ENCODE measurements at places on chromosomes 3 and 15. TPM values are rescaled to one million over a fixed set of nuclear protein-coding genes. Genes with fewer than 3 reads are reported as not detected.

GRCh38 chr15:34514251-34514670, 69.2 kb downstream of the GOLGA8B start:
- H3K36me3 ChIP-seq: peaks cover 5% of the 10 kb centered on the region
- peaks cover 12% of the 10 kb centered on the region for H3K27me3 ChIP-seq
- H3K27ac ChIP-seq: no peak overlapping the region
- peak overlapping the region; percentile 79 for H3K4me3 ChIP-seq
- H3K4me1 ChIP-seq: peaks cover 20% of the 10 kb centered on the region
- DNase-seq: peak; percentile 39

GRCh38 chr3:160003520-160004128, 15.0 kb downstream of the IL12A start:
- H3K4me3 ChIP-seq: no peak overlapping the region
- no peak overlapping the region for H3K27ac ChIP-seq
- peaks cover 2% of the 10 kb centered on the region for H3K27me3 ChIP-seq

The SOX2 gene
- total RNA-seq: 23.5 TPM

- no peak overlapping the region for H3K27ac ChIP-seq
- H3K36me3 ChIP-seq: no peaks in the 10 kb centered on the region
- H3K27me3 ChIP-seq: peaks cover 2% of the 10 kb centered on the region
- peaks cover 5% of the 10 kb centered on the region for H3K4me1 ChIP-seq
- H3K4me3 ChIP-seq: no peak overlapping the region
- no peak for DNase-seq
These were observed 104.4 kb upstream of the UBE3A start for GRCh38 chr15:25543196-25543595.

The NDUFAF3 gene
- total RNA-seq: 50.6 TPM

DNA sequence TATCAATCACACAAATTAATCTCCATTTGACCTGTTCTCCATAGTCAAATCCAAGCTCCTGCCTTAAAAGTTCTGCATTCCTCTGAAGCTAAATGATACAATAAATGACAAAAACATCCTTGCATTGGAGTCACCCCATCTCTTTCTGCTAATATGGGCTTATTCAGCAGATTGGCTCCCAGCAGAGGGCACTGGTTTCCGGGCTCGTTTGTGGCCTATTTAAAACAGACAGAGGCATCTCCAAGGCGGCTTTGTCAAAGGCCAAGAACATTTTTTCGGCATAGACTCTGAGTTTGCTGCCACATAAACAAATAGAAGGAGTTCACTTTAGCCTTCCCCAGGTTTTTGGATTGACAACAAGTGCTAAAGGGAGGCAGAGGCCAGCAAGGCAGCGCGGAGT, 204.4 kb upstream of the RASGRP1 start:
- no peaks in the 10 kb centered on the region for H3K27me3 ChIP-seq
- DNase-seq: peak; percentile 37
- no peaks in the 10 kb centered on the region for H3K36me3 ChIP-seq
- no peaks in the 10 kb centered on the region for H3K4me1 ChIP-seq
- no peak overlapping the region for H3K27ac ChIP-seq
- no peak overlapping the region for H3K4me3 ChIP-seq

DNA sequence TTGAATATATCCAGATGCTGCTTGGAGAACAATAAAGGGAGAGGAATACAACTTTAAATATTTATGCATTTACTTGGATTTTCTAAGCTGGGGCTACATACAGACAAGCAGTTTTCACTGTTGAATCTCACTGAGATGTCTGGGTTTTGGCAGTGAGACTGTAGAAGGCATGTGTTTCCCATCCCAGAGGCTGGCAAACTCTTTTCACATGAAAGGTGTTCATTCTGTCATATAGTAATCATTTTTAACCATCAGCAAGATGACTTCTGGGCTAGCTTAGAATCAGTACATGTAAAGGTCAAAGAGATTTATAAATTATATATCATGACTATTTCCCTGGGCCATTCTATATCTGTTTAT, 218.7 kb upstream of the SGO1 start:
- H3K27ac ChIP-seq: no peak overlapping the region
- H3K4me1 ChIP-seq: peaks cover 14% of the 10 kb centered on the region
- no peak overlapping the region for H3K4me3 ChIP-seq
- no peaks in the 10 kb centered on the region for H3K27me3 ChIP-seq
- DNase-seq: no peak

The IGSF11 gene
- 8.2 TPM for total RNA-seq

- H3K4me1 ChIP-seq: no peaks in the 10 kb centered on the region
- no peak overlapping the region for H3K27ac ChIP-seq
- no peak overlapping the region for H3K4me3 ChIP-seq
- peaks cover 22% of the 10 kb centered on the region for H3K27me3 ChIP-seq
- no peak for DNase-seq
These were observed 7.7 kb downstream of the DUOXA2 start for GRCh38 chr15:45121706-45122417.

The UTS2B gene
- not detected for total RNA-seq

The GP9 gene
- total RNA-seq: not detected

The KAT2B gene
- 13.6 TPM for total RNA-seq

The IL17RE gene
- 3.9 TPM for total RNA-seq

The RLBP1 gene
- not detected for total RNA-seq

- no peaks in the 10 kb centered on the region for H3K36me3 ChIP-seq
- DNase-seq: no peak
- no peak overlapping the region for H3K27ac ChIP-seq
- H3K27me3 ChIP-seq: no peaks in the 10 kb centered on the region
- H3K4me1 ChIP-seq: no peaks in the 10 kb centered on the region
These were observed 8.3 kb downstream of the KIF23 start for GRCh38 chr15:69422336-69422895.

DNA sequence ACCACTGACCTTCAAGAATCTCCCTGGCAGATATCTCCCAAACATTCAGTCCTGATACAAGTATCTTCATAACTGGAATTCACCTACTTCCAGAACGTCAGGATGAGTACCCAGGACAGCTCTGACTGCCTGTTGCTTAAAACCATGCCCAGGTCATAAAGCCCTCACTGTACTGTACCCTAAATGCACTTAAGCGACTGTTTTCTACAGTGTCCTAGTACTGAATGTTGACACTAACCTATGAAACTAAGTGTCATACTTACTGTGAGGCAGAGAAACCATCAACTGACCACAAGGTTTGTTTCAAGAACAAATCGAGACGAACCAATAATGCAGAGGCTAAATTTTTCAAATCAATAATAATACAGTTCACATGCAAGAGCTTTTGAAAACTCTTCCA, 178.7 kb upstream of the NSMCE3 start:
- no peak for DNase-seq
- peaks cover 9% of the 10 kb centered on the region for H3K27me3 ChIP-seq
- H3K4me3 ChIP-seq: no peak overlapping the region

The AEN gene
- total RNA-seq: 15.4 TPM

GRCh38 chr15:67101911-67102598, 36.7 kb downstream of the SMAD3 start:
- peaks cover 14% of the 10 kb centered on the region for H3K4me1 ChIP-seq
- H3K27me3 ChIP-seq: no peaks in the 10 kb centered on the region
- H3K36me3 ChIP-seq: no peaks in the 10 kb centered on the region
- no peak overlapping the region for H3K27ac ChIP-seq
- no peak overlapping the region for H3K4me3 ChIP-seq

- peaks cover 4% of the 10 kb centered on the region for H3K4me1 ChIP-seq
- peaks cover 13% of the 10 kb centered on the region for H3K36me3 ChIP-seq
- no peak overlapping the region for H3K27ac ChIP-seq
These were observed 907.4 kb downstream of the NTRK3 start for GRCh38 chr15:87349181-87349580.

- no peaks in the 10 kb centered on the region for H3K36me3 ChIP-seq
- H3K27ac ChIP-seq: no peak overlapping the region
- no peak overlapping the region for H3K4me3 ChIP-seq
- no peaks in the 10 kb centered on the region for H3K27me3 ChIP-seq
These were observed 520.3 kb downstream of the EDEM1 start for GRCh38 chr3:5707794-5708193.

The LRRC31 gene
- total RNA-seq: not detected

The ST8SIA2 gene
- 30.4 TPM for total RNA-seq

- no peak overlapping the region for H3K27ac ChIP-seq
- no peaks in the 10 kb centered on the region for H3K4me1 ChIP-seq
- H3K27me3 ChIP-seq: no peaks in the 10 kb centered on the region
- no peak overlapping the region for H3K4me3 ChIP-seq
- no peak for DNase-seq
- H3K36me3 ChIP-seq: no peaks in the 10 kb centered on the region
These were observed 35.9 kb upstream of the MAP3K13 start for GRCh38 chr3:185327062-185327461.

DNA sequence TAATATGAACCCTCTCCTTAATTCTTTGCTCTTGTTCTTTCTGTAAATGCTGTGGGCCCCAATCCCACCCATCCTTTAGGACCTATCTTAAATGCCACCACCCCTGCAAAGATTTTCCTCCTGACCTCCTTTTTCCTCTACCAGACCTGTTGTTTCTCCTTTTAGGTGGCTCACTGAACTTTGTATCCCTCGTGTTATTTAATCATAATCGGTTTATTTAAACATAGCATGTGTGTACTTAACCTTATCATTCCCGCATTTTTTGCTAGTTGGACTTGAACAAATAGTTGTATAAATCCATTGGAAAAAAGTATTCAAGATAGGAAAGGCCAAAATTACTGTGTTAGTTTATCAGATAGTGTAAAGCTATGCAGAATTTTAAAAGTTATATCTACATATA, 988 bp upstream of the NFKBIZ start:
- peaks cover 3% of the 10 kb centered on the region for H3K27me3 ChIP-seq
- H3K4me3 ChIP-seq: no peak overlapping the region
- H3K36me3 ChIP-seq: no peaks in the 10 kb centered on the region
- H3K4me1 ChIP-seq: peaks cover 7% of the 10 kb centered on the region

The TICRR gene
- 2.7 TPM for total RNA-seq

DNA sequence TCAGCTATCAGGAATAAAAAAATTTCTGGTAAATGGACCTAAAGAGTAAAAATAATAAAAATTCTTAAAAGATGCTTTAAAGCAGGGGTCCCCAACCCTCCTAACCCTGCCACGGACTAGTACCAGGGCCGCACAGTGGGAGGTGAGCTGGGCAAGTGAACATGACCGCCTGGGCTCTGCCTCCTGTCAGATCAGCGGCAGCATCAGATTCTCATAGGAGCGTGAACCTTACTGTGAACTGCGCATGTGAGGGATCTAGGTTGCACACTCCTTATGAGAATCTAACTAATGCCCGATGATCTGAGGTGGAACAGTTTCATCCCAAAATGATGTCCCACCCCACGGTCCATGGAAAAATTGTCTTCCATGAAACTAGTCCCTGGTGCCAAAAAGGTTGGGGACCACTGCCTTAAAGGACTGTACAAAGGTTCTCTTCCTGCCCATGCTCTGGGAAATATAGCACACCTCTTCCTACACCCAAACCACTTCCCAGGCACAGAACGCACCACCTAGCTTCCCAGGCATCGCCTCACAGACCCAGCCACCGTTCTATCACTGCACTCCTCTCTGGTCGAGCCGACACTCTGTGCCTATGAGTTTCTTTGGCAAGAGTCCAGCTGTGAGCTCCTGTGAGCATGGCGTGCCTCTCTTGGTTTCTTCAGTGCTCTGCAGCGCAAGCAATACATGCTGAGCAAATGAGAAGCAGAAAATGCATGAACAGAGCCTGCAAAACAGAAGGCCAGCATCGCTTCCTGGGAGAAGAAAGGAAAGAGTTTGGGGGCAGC, 104.9 kb downstream of the OCA2 start:
- no peak overlapping the region for H3K4me3 ChIP-seq
- H3K27ac ChIP-seq: no peak overlapping the region
- H3K27me3 ChIP-seq: peaks cover 6% of the 10 kb centered on the region
- peaks cover 5% of the 10 kb centered on the region for H3K36me3 ChIP-seq
- peaks cover 28% of the 10 kb centered on the region for H3K4me1 ChIP-seq

DNA sequence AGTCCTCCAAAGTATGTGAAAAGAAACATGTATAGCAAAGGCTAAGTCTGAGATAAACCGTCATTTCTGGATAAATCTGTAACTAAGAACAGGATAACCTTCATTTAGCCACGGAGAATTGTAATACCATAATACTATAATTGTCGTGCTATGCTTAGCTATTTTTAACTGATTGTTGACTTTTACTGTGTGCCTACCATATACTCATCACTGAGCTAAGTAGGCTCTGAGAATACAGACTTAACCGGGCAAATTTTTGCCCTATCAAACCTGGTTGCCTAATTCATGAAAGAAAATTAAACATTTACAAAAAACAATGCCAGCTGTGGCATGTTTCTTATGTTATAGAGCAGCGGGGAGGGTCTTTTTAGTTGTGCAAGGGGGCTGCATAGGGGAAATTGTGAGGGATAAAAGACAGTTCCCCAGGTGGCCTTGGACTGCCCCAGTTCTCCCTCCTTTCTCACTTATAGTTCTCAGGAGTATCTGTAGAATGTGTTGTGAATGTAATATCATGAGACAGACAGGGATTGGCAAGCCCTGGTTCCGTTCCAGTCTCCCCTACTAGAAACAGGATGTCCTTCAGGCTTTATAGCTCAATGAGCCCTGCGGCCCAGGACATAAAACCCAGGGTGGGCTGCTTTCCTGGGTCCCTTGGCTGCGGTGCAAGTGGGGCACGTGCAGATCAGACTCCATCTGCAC, 318.5 kb downstream of the GBE1 start:
- H3K27ac ChIP-seq: no peak overlapping the region
- no peaks in the 10 kb centered on the region for H3K36me3 ChIP-seq
- no peaks in the 10 kb centered on the region for H3K27me3 ChIP-seq
- no peak for DNase-seq
- no peak overlapping the region for H3K4me3 ChIP-seq
- no peaks in the 10 kb centered on the region for H3K4me1 ChIP-seq

The WDR6 gene
- 236 TPM for total RNA-seq

DNA sequence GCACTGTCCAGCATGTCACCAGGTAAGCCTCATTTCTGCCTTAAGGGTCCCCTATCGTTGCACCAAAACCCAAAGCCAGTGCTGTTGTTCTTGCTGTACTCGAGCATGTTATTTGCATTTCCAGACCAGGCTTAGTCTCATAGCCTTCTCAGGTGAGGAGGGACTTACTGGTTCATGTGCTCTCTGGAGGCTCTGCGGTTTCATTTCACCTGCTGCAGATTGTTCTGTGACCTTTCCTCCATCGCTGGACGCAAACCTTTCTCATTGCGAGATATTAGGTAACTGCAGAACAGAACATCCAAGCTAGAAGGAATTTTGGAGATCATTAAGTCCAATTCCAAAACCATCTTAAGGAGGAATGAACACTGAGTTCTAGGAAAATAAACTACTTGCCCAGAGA, 187.3 kb upstream of the BCL6 start:
- no peak overlapping the region for H3K4me3 ChIP-seq
- H3K27ac ChIP-seq: no peak overlapping the region
- no peak for DNase-seq
- no peaks in the 10 kb centered on the region for H3K4me1 ChIP-seq
- no peaks in the 10 kb centered on the region for H3K36me3 ChIP-seq

The ITGB5 gene
- 12.8 TPM for total RNA-seq

- no peak for DNase-seq
- no peaks in the 10 kb centered on the region for H3K36me3 ChIP-seq
- H3K4me3 ChIP-seq: no peak overlapping the region
- H3K27me3 ChIP-seq: peaks cover 4% of the 10 kb centered on the region
These were observed 84.2 kb upstream of the GOLGA6L4 start for GRCh38 chr15:84151205-84151931.
